Liver (tissue), 10 donors: ENCODE measurements at places on chromosomes 3 and 15.

DNA sequence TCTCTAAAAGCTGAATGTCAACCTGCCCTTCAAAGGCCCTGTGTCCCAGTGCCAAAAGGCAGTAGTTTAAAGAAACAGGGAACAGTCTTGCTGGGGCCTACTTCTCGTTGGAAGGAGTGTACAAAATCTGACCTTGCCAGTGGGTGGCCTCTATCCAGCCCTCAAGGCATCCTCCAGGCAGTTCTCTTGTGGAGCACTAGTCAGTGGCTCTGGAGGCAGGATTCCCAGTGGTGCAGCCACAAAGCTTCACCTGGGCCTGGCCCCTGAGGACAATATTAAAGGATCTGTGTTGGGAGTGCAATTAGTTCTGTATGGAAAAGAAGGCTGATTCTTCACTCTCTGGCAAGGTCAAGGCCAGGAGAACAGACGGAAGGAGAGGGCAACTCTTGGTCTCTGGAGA is 237.8 kb upstream of the ADAMTS9 start:
- DNase-seq = no peak

- DNase-seq = no peak
These were observed 51.0 kb upstream of the SH3GL3 start for GRCh38 chr15:83396101-83396500.

GRCh38 chr3:148873977-148874376 is 8.9 kb downstream of the CPA3 start:
- DNase-seq = no peak

DNA sequence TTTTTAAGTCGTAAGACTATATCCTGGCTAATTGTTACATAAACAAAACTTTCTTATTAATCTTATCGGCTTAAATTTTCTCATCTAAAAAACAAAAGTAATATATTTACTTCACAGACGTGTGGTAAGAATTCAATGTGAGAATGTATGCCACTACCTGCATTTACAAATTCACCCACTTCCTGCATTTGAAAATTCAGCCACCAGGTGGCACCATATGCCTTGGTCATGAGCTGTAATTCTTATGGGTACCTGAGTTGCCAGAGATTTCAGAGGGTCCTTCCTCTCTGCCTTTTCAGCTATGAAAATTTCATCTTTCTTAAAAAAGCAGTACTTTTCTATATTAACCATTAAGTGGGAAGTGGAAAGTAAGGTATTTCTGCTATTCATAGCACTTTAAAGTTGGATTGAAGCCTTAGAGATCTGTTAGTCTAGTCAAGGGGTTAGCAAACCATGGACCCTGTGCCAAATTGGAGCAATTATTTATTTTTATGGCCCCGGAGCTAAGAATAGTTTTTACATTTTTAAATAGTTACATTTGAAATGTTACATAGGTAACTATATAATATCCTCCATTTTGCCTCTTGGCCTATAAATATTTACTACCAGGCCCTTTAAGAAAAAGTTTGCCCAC is 127.8 kb downstream of the HCN4 start:
- DNase-seq = peak; percentile 77

- DNase-seq = no peak
These were observed 274.4 kb upstream of the LYSMD4 start for GRCh38 chr15:100007609-100008008.

DNA sequence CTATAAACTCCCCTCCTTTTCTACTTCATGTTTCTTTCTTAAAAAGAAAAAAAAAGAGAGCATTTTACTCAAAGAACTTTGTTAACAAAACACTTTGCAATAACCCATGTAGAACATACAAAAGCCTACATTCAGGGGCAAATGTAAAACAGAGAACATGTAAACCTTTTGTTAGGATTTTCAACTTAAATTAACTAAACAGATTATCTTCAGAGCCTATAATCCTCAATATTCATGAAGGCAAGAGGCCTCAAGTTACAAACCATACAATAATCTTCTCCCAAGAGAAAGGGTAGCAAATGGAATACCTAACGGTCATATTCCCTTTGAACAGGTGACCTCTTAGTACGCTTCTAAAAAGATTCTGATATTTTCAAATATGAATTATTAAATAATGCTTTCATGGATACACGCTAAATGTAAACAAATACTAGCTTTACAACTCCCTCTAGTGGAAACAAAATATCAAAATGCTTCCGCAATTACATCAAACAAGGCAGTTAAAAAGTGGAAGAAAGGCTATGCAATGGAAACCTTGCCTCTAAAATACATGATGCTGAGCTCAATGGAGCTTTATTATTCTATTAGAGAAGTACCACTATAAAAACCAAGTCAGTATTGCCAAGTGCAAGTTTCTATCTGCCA is 9.9 kb downstream of the CEP152 start:
- DNase-seq = no peak

DNA sequence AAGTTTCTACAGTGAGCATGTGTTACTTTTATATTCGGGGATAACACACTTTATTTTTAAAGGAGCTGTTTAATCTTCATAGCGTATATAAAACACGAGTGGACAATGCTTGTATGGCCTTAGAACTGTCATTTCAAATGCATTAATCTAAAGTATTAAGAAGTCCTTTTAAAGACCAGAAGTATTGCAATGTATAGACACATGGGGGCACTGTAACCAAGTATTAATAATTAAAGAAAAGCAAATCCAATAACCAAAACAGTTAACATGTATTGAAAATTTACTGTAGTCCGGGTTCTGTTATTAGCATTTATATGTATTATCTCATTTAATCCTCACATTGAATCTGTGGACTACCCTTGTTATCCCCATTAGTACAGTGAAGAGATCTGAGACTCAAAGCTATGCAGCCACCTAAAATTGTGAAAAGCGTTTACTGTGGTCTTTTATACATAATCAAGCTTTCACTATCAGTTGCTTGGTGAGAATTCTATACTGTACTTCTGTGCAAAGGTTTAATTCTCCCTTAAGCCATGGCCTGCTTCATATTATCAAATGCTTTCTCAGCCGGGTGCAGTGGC is 10.1 kb downstream of the ARL14 start:
- DNase-seq = no peak

DNA sequence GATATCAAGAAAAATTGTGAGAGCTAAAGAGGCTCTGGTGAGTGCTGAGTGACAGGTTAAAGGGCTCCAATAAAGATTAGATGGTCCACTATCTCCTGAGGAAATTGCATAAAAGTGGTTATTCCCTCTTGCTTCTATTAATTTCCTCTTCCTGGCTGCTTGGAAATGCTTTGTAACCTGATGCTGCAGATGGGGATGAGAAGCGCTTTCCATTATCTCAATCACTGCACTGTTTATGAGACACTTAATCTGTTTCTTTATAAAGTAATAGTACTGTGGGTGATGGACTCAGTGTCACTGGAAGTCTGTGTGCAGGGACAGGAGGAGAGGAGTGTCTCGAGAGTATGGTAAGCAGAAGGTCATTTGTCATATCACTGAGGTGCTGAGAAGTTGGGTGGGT is 305.3 kb downstream of the EPHB1 start:
- DNase-seq = no peak

DNA sequence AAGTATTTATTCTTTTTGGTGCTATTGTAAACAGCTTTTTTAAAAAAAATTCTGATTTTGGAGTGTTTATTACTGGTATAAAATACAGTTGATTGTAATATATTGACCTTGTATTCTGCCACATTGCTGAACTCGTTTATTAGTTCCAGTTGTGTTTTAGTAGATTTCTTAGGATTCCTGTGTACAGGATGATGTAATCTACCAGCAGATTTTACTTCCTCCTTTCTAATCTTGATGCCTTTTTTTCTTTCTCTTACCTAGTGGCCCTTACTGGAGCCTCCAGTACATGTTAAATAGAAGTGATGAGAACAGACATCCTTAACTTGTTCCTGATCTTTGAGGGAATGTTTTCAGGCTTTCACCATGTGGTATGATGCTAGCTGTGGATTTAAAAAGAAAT is 70.4 kb upstream of the KY start:
- no peak for DNase-seq

DNA sequence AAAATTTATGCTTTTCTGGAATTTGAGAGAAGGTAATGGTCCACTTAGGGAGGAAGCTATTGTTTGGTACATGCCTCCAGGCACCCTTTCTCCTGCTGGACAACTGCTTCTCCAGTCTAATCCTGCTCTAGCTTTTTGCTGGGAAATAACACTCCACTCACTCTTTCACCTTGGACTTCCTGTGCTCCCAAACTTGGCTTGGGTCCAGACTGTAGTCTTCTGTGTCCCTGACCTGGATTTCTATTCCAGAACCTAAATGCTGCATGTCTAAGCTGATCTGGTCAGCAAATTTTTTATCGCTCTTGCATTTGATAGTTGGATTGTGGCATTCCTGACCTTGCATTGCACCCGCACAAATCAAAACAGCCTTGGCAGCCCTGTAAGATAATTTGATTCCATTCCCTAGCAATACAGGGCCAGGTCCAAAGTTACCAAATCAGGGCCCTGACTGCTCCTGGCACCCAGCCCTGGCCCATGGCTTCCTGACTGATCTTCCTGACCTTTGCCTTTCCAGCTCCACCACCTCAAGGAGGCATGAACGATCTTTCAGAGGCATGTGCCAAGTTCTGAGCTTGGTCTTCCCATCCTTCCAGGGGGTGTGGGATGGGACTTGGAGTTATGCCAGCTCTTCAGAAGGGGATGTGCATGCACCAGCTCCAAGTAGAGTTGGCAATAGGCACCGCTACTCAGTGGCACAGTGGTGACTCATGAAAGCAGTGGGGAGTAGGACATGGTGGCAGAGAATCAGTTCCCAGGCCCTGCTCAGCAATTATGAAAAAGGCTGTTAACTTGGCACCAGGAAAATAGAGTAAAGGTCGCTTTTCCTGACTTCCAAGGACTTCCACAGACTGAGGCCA is 43.9 kb upstream of the GOLGA8J start:
- DNase-seq = no peak

GRCh38 chr3:190768891-190769290 is 93.6 kb downstream of the GMNC start:
- DNase-seq = no peak

DNA sequence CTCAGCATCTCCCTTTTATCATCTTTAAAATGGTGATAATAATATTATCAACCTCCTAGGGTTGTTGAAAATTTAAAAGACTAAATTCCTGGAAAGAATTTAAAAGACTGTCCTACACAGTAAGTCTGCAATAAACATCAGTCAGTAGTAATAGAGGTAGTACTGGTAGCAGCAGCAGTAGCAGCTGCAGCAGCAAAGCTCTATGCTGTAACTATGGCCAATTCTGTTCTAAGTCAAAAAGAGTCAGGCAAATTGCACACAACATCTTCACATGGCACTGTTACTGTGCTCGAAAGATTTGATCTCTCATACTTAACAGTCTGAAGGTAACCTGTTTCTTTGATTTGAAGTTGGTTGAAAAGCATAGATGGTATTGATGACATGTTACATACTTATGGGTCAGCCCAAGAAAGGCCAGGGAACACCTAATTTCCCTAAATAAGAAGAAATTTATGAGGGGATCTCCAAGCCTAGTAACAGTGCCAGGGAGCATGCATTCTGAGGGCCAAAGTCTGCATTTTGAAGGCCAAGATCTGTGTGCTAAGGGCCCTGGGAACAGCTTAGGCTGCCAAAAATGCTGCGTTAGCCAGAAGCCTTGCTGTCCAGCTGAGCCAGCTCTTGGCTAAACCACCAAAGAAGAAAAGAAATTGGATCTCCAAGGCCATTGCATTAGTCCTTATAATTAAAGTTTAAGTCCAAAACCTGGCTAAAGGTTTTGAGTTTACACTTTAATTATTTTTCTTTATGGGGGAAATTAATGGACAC is 68.2 kb downstream of the SIDT1 start:
- DNase-seq = no peak

DNA sequence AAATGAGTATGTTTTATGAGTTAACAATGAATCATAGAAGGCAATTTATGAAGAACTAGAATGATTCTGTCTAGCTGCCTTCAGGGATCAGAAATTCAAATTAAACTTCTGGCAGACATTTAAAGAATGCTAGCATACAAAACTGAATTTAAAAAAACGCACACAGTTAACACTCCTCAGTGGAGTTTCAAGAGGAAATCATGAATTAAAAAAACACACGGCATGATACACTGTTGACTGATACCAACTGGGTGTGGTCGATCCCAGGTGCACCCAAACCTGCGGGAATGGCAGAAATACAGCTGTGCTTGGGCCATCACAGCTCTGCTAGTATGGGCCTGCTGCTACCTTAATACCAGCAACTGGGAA is 526.0 kb downstream of the FOXP1 start:
- DNase-seq = no peak

DNA sequence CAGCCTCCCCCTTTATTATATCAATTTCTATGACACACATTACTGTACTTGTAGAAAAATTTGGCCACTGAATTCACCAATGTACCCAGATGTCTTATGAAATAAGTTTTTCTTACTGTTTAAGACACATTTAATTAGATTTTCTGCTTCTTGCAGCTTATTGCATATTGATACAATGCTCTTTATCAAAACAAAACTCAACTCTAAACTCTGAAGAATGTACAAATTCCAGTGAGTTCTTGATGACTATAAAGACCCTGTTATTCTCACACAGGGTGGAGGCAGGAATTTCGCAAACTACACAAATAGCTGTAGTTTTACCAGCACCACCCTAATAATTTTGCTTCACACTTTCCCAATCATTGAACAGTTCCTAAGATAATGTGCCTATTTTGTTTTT is 22.0 kb downstream of the CMTM6 start:
- no peak for DNase-seq

- DNase-seq = no peak
These were observed 3.7 kb downstream of the TM6SF1 start for GRCh38 chr15:83111149-83111548.

DNA sequence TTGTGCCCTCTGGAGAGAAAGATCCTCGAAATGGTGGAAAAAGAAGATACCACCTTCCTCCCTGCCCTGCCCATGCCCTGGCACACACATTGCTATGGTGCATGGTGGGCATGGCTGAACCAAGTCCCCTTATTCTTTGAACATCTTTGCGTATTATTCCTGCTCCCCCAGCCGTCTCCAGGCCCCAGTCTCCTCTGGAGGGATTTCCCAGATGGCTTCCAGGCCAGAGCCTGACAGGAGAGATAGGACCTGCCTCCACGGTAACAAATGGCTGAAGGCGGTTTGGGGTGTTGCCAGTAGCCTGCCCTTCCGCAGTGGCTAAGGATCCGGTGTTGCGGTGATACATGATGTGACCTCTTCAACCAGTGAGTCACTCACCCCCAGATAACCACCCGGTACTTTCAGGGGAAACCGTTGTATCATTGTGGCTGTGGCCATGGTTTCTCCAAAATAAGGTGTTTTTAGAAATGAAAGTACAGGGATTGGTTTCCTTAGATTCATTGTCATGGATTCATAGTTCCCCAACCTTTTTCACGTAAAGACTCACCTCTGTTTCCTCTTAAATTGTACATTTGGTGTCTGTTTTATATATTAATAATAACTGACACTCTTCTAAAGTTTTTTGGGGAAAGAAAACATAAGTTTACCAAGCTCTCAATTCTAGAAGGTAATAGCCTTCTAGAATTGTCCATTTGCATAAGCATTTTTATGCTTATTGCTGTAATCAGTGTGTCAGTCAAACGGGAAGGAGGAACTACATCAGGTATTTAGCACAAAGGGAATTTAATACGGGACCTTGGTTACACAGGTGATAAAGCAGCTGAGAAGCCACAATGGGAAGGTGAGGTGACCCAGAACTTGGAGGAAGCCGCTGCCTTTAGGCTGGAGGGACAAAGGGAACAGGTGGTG is 25.9 kb downstream of the SMAD3 start:
- DNase-seq = no peak

- no peak for DNase-seq
These were observed 662.3 kb downstream of the NAALADL2 start for GRCh38 chr3:175521406-175521805.

GRCh38 chr3:71977525-71977924 is 192.6 kb upstream of the PROK2 start:
- no peak for DNase-seq

- peak; percentile 23 for DNase-seq
These were observed 102.2 kb downstream of the ABHD5 start for GRCh38 chr3:43792904-43793303.

GRCh38 chr3:152183473-152183872 is 85.3 kb upstream of the MBNL1 start:
- DNase-seq = peak; percentile 60
